ENCODE measurements at places on chromosomes 12 and 14. TPM values are rescaled to one million over a fixed set of nuclear protein-coding genes. Genes with fewer than 3 reads are reported as not detected.

KLRC4 gene
- total RNA-seq: 0.28 TPM

- no peak for DNase-seq
These were observed 14.3 kb downstream of the RASSF8 start for GRCh38 chr12:25972783-25973182.

DNA sequence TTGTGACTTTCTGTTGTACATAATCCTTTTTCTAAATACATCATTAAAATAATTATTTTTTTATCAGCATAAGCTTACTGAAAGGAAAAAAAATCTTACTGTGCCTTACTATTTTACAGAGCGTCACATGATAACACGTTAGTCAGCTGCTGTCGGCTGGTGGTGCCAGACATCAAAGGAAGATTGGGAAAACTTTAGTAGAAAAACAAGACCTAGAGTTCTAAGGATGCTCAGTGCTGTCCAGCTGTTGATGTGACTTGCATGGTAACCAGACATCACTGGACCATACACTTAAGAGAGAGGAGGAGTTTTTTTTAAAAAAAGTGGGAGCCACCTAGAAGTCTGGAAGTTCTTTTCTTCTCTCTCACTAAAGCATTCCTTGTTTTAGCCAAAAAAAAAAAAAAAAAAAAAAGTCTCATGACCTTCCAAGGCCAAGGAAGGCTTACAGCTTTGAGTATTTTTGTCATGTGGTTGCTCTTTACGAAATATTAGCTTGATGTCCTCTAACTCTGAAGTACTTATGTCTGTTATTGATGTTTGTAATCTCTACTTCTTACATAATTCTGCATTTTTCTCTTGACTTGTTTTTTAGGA is 4.5 kb downstream of the RASSF8 start:
- no peak for DNase-seq

- DNase-seq: peak; percentile 73
These were observed 916 bp upstream of the CHPT1 start for GRCh38 chr12:101696251-101697196.

- DNase-seq: no peak
These were observed 91.6 kb upstream of the ATF7IP start for GRCh38 chr12:14273913-14274311.

GRCh38 chr12:4069670-4070010 is 196.4 kb upstream of the PARP11 start:
- DNase-seq: no peak

- DNase-seq: no peak
These were observed 50.5 kb downstream of the LIMA1 start for GRCh38 chr12:50232771-50233209.
